CD4-positive, alpha-beta memory T cell (primary cell): ENCODE measurements at places on chromosomes 11 and 22.

DNA sequence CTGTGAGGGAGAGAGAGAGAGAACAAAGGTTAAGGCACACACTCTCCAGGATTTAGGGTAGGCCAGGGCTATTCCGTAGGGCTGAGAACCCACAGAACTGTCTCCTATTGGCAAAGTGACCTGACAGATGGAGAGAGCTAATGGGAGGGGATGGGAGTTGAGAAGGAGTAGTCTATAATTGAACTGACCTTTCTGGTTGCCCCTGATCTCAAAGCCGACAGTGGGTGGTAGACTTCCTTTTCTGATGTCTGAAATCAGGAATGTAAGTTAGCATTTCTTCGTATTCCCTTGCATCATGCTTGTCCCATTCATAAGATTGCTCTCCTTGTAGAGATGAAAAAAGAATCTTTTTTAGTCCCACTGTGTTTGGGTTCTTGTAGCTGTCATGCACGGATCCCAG lies 210.1 kb downstream of the NTM start:
- H3K27ac ChIP-seq = no peak overlapping the region
- H3K4me1 ChIP-seq = no peaks in the 10 kb centered on the region
- DNase-seq = no peak
- H3K36me3 ChIP-seq = no peaks in the 10 kb centered on the region

GRCh38 chr11:117315285-117316196 lies 515 bp downstream of the BACE1 start:
- peaks cover 7% of the 10 kb centered on the region for H3K27me3 ChIP-seq
- H3K4me1 ChIP-seq = peaks cover 17% of the 10 kb centered on the region
- peak overlapping the region; percentile 26 for H3K27ac ChIP-seq
- peak; percentile 21 for DNase-seq
- no peaks in the 10 kb centered on the region for H3K36me3 ChIP-seq

DNA sequence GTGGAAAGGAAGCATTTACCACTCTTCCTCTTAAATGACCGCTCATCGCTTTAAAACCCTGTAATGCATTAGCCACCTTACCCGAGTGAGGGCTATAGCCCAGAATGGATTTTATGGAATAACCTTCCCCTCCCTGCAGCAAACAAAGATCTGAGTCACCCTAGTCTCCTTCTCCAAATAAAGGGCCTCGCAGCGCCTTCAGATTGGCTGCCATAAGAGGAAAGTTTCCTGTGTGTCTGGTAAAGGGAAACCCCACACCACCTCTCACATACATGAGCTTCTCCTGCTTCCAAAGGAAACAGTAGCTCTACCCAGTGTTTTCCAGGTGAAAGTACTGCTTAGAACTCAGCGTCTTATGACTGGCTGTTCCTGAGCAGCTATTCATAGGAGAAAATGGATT lies 47.8 kb downstream of the PPP2R1B start:
- H3K27me3 ChIP-seq = no peaks in the 10 kb centered on the region
- no peaks in the 10 kb centered on the region for H3K4me1 ChIP-seq
- no peak overlapping the region for H3K27ac ChIP-seq
- H3K36me3 ChIP-seq = peaks cover 43% of the 10 kb centered on the region
- no peak overlapping the region for H3K4me3 ChIP-seq

DNA sequence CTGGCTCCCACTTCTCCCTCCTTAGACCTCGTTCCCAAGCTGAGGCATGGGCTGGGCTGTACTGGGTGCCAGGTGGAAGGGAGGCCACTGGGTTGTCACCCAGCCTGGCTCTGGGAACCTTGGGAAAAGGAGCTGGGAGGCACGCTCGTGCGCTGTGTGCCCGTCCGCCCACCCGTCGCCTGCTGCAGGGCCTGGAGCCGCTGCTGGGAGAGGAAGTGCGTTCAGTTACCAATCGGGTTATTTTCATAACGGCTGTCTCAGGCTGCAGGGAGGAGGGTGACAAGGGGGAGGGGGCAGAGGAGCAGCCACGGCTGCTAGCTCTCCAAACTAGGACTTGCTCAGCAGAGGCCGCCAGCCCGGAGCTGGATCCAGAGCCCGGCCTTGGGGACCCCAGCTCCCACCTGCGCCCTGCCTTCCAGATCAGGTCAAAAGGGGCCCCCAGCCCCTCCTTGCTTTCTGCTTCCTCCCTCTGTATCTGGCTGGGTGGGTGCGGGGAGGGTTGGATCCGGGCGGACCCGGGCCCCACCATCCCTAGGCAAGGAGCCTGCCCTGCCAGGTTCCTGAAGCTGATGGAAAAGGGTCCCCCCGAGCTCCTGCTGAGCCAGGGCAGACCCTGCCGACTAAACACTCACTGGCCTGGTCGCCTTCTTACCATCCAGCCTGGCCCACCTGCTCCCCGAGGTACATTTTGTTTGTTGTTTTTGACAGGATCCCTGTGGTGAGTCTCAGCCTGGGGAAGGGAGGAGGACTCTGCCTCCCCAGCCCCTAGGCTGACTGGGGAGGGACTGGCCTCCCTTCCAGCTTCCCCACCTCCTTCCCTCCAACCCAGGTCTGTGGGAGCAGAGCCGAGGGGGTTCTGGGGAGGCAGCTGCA lies 14.3 kb downstream of the DGKZ start:
- no peaks in the 10 kb centered on the region for H3K27me3 ChIP-seq
- DNase-seq = peak; percentile 69
- H3K4me1 ChIP-seq = peaks cover 86% of the 10 kb centered on the region
- peak overlapping the region; percentile 57 for H3K27ac ChIP-seq

- no peaks in the 10 kb centered on the region for H3K27me3 ChIP-seq
- no peak overlapping the region for H3K27ac ChIP-seq
Observed at GRCh38 chr11:113351480-113351879, 36.1 kb upstream of the ANKK1 start.

- no peak overlapping the region for H3K27ac ChIP-seq
- no peaks in the 10 kb centered on the region for H3K4me1 ChIP-seq
- H3K36me3 ChIP-seq = no peaks in the 10 kb centered on the region
- no peak for DNase-seq
- H3K27me3 ChIP-seq = no peaks in the 10 kb centered on the region
Observed at GRCh38 chr11:124978316-124978715, 24.3 kb downstream of the CCDC15 start.

- H3K27me3 ChIP-seq = no peaks in the 10 kb centered on the region
- DNase-seq = peak; percentile 28
- no peaks in the 10 kb centered on the region for H3K36me3 ChIP-seq
- H3K4me3 ChIP-seq = no peak overlapping the region
Observed at GRCh38 chr22:24247564-24248344, 2.9 kb upstream of the GGT5 start.

- H3K4me1 ChIP-seq = no peaks in the 10 kb centered on the region
- H3K27ac ChIP-seq = no peak overlapping the region
- H3K36me3 ChIP-seq = no peaks in the 10 kb centered on the region
- H3K4me3 ChIP-seq = no peak overlapping the region
- DNase-seq = no peak
Observed at GRCh38 chr11:116535994-116536393, 236.8 kb downstream of the BUD13 start.

DNA sequence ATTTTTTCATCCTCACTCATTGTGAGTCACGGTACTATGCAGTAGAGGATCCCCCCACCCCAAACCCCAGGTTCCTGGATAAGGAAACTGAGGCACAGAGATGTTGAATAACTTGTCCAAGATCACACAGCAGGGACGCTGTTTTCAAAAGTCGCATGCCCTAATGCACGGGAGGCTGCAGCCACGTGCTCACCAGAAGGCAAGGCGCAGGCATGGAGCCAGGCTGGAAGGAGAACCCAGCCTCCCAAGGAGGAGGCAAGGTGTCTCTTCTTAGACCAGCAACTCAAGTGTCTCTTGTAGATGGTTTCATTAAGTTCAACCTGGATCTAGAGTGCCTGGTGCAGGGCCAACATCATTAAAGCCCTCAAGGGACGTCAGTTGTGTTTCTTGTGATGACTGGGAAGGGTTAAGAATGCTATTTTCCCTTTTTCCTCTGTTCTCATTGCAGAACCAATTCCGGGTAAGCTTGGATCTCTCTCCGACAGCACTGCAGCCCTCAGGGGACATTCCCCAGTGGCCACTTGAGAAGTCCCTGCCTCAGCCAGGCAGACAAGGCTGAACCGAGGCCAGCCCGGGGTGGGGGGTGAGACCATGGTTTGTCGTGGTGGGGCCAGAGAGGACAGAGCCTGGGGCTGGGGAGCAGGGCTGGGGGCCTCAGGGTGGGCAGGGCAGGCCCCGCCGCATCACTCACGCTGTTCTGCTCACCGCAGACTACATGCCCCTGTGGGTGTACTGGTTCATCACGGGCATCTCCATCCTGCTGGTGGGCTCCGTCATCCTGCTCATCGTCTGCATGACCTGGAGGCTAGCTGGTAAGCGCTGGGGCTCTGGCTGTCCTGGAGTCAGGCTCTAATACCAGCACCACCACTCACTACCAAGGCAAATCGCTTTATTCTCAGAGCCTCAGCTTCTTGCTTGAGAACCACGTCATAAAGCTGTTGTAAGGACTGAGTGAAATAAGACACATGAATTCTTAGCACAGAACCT lies 15.7 kb downstream of the TMEM121B start:
- no peak overlapping the region for H3K4me3 ChIP-seq
- peaks cover 41% of the 10 kb centered on the region for H3K4me1 ChIP-seq
- no peaks in the 10 kb centered on the region for H3K27me3 ChIP-seq
- H3K36me3 ChIP-seq = peaks cover 87% of the 10 kb centered on the region
- DNase-seq = no peak

- no peaks in the 10 kb centered on the region for H3K4me1 ChIP-seq
- no peak overlapping the region for H3K4me3 ChIP-seq
- H3K27me3 ChIP-seq = no peaks in the 10 kb centered on the region
- H3K27ac ChIP-seq = no peak overlapping the region
Observed at GRCh38 chr11:7606496-7606895, 66.8 kb downstream of the CYB5R2 start.

GRCh38 chr11:133265530-133266035 lies 266.7 kb downstream of the OPCML start:
- no peak overlapping the region for H3K4me3 ChIP-seq
- no peak overlapping the region for H3K27ac ChIP-seq
- no peaks in the 10 kb centered on the region for H3K4me1 ChIP-seq
- no peaks in the 10 kb centered on the region for H3K36me3 ChIP-seq
- no peak for DNase-seq

- H3K36me3 ChIP-seq = peaks cover 59% of the 10 kb centered on the region
- H3K27ac ChIP-seq = no peak overlapping the region
- no peaks in the 10 kb centered on the region for H3K27me3 ChIP-seq
Observed at GRCh38 chr22:24542641-24543040, 12.3 kb downstream of the GUCD1 start.

DNA sequence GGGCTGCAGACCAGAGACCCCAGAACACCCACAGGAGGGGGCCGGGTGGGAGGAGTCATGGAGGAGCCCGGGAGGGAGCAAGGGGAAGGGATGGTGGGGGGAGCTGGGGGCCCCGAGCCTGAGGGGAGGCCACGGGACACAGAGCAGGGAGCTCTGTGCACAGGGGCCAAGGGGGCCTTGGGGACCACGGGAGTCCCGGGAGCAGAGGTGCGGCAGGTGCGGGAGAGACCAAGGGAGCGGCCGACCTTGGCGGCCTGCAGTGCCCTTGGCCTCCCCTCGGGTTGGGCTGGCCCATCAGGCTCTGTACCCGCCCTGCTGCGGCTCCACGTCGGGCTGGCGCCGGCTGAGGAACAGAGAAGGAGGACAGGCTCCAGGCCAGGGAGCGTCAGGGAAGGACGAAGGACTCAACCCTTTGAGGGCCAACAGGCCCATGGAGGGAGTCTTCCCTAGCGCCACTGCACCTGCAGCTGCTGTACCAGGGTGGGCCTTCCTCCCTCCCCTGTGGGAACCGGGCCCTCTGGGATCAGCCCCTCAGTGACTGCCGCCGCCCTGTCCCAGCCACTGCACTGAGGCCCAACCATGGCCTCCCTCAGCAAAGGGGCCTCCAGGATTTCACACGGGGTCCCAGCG lies 17.8 kb upstream of the BRSK2 start:
- no peak for DNase-seq
- no peak overlapping the region for H3K27ac ChIP-seq
- no peak overlapping the region for H3K4me3 ChIP-seq
- H3K36me3 ChIP-seq = no peaks in the 10 kb centered on the region
- H3K4me1 ChIP-seq = no peaks in the 10 kb centered on the region

DNA sequence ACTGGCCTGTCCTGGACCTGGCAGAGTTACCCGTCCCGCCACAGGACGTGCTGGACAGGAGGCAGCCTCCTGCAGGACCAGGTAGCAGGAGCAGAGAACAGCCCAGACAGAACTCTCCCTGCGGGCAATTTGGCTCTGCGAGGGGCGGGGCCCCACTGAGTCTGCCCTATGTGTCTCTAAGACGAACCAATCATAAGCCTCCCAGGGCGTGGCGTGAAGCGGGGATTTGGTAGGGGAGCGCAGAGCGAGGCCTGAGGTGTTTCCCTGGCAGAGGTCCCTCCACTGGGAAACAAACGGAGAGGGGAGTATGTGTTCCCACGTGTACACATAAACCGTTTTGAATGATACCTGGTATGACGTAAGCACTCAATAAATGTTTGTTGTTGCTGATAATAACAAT lies 7.4 kb downstream of the CD82 start:
- no peaks in the 10 kb centered on the region for H3K36me3 ChIP-seq
- peaks cover 100% of the 10 kb centered on the region for H3K4me1 ChIP-seq
- no peaks in the 10 kb centered on the region for H3K27me3 ChIP-seq
- no peak for DNase-seq

- H3K4me1 ChIP-seq = peaks cover 20% of the 10 kb centered on the region
- H3K27ac ChIP-seq = no peak overlapping the region
- DNase-seq = no peak
- no peaks in the 10 kb centered on the region for H3K27me3 ChIP-seq
- H3K4me3 ChIP-seq = no peak overlapping the region
- peaks cover 2% of the 10 kb centered on the region for H3K36me3 ChIP-seq
Observed at GRCh38 chr22:37749831-37750595, 53.2 kb downstream of the TRIOBP start.

DNA sequence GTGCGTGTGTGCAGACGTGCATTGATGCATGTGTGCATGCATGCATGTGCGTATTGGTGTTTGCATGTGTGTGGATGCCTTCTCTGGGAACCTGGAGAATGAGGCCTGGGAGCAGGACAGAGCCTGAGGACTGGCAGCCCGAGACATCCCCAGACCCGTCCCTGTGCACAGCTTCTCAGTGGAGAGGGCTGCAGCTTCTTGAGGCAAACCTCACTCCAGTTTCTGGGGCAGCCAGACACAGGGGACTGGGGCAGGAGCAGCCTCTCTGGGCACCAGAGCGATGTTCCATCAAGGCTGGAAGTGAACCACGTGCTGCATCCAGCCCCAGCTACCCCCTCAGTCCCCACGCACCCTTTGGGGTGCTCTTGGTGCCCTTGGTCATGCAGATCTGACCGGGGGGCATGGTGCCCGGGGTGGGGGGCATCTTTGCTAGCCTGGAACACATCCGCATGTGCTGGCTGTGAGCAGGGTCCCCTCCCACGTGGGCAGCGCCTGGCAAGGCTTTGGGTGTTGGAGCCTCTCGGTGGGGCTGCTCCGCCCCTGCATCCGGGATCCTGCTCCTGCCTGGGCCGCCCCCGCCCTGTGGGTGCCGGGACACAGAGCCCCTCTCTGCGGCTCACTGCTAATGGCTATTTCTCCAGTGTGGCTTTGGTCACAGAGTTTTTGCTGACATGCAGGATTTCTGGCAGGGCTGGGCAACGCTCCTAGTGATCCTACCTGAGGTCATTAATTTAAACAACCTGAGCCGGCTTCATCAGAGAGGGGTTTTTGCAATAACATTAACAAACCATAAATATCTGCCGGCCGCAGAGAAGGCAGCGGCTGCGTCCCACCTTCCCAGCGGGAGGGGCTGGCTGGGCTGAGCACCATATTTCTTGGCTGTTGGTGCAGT lies 434.7 kb downstream of the TBC1D22A start:
- H3K27ac ChIP-seq = no peak overlapping the region
- H3K27me3 ChIP-seq = no peaks in the 10 kb centered on the region
- H3K4me3 ChIP-seq = no peak overlapping the region

- DNase-seq = no peak
- peaks cover 66% of the 10 kb centered on the region for H3K36me3 ChIP-seq
- H3K27ac ChIP-seq = peak overlapping the region; percentile 97
Observed at GRCh38 chr11:65504674-65505465, 6.0 kb downstream of the MALAT1 start.
